CD14-positive monocyte (primary cell): ENCODE measurements at places on chromosomes 2 and 18.
A peak's percentile ranks its signal among the peaks of the same experiment; 100 is the strongest.

DNA sequence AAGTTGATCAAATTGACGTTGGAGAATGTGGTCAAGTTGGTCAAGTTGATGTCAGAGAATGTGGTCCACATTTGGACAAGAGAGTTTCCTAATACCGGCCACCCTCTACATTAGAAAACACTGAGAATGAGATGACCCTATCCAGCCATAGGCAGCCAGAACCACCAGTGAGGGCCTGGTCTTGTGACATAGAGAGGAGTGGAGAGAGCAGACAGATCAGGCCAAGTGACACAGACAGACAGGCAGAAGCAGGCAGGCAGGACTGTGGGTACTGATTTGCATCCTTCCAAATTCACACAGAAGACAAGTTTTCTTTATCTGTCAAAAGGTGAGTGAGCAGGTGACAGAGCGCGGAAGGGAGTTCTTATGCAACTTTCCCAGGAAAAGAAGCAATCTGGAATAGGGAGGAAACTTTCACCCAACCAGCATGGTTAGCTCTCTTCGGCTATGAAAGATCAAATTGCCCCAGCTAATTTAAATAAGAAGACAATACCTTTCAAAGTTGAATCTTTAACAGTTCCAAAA, 109.1 kb upstream of the PID1 start:
- no peak for DNase-seq

DNA sequence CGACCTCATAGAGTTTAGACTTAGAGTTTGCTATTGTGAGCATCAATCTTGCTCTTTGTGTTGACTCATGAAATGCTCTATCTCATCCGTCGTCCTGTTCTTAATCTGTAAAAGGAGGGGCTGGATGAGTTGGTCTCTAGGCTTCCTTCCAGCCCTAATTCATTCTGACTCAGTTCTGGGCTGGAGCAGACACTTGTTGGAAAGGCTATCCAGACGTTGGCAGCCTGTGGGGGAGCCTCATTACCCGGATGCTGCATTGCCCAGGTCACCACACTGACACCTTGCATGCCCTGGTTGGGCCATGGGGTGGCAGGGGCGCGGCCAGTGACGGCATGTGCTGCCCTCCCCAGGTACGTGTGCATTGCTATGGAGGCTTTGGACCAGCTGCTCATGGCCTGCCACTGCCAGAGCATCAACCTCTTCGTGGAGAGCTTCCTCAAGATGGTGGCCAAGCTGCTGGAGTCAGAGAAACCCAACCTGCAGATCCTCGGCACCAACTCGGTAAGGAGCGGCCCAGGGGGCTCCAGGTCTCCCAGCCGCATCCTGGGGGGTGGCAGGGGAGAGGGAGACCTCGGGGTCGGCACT, 61.5 kb downstream of the EFR3B start:
- DNase-seq: no peak

DNA sequence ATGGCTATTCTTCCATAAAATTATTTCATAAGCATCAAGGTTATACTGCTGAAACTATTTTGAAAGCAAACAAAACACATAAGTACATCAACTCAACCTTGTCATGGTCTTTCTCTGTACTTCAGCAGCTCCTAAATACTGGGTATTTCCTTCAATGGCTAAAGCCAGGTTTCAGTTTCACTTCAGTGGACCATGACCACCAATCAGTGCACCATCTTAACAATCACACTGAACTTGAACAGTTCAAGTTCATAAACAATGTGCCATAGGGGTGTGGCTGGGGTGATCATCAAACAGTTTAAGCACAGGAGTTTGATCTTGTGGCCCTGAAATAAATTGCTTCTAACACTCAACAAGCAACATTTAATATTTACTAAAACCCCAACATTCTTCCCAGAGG, 124.1 kb upstream of the FIGN start:
- no peak for DNase-seq

- no peak for DNase-seq
Measured at GRCh38 chr2:217735899-217736298, 266.9 kb downstream of the TNS1 start.

DNA sequence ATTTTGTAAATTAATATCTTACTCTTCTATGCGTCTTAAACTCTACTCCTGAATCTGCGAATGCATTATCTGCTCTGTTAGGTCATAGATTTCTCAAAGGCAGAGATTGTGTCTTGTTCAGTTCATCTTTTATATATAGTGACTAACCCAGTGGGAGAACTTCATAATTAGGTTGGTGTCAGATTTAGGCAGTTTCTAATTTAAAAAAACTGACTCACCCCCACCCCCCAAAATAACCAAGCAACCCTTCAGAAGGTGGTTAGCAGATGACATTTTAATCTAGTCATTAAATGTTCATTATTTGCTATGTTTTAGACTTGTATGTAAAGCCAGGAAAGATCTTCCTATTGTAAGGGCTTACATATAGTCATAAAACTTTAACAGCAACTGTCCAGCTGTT, 10.4 kb downstream of the SERPINB12 start:
- DNase-seq: no peak

- DNase-seq: no peak
Measured at GRCh38 chr2:232420463-232421188, 14.0 kb downstream of the ALPG start.

DNA sequence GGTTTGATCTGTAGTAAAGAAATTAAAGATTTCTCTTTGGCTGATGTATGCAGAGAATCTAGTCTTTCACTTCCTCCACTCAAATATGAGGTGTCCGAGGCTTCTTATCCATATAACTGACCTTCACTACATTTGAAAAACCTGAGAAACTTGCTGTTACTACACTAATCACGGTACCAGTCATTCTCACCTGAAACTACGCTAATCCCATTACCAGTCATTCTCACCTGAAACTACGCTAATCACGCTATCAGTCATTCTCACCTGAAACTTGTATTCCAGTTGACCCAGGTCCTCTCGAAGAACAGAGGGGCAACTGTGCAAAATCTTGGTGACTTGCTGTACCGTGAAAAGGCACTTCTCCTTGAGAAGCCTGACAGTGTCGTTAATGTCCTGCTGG, 5.1 kb downstream of the MTERF4 start:
- no peak for DNase-seq

- no peak for DNase-seq
Measured at GRCh38 chr18:54303408-54303807, 34.1 kb downstream of the POLI start.

GRCh38 chr2:41880561-41881243, 167.1 kb upstream of the PKDCC start:
- DNase-seq: no peak

GRCh38 chr2:79832511-79833234, 319.8 kb downstream of the CTNNA2 start:
- DNase-seq: no peak

- no peak for DNase-seq
Measured at GRCh38 chr2:47230418-47230817, 75.3 kb upstream of the STPG4 start.

DNA sequence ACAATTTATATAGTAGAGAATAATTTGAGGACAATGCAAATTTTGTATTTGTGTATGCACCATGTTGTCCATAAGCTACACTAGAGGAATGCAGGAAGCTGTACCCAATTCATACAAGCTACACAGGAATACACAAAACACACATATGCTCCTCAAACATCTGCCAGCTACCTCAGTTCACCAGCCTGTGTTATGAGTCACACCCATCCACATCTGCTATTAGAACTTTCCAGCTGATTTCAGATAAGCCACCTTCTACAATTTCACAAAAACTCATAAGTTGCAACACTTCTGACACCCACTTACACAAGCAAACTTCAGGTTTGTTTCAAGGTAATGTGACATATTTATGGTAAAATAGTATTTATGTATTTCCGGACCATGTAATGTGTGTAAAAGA, 438.9 kb downstream of the SATB2 start:
- DNase-seq: no peak

DNA sequence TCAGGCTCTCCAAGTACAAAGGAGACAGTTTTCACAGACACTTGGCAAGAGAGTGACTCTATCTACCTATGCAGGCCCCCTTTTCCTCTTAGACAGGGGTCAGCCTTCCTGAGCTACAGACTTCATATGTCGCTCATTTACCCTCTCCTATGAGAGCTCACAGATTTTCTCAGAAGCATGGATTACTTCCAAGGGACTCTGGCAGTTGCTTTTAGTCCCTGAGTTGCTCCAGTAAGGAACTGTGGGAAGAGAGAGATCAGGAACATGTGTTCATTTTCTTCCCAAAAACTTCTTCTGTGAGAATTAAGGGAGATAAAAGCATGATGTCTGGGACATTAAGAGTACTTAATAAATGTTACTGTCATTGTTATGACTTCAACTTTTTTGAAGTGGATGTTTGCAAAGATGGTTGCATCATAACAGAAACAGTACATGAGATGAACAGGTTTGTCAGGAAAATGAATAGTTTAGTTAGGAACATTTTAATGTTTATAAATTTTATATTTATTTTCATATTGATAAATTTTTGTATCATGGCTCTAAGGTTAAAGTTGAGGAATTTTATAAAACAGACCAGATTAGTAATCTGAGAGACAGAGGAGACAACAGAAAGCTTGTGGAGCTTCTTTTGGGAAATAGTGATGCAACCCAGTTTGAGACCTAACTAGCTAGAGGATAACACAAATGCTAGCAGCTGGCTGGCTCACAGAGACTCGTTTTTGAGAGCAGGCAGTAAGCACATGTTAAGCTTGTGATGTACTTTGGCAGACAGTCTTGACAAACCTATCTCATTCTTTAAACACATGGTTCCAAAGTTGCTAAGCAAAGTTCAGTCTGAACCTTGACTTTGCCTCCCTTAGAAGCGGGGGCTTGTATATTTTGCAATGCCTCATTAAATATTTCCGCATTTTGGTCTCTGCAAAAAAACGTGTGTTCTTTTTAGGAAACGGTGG, 21.7 kb upstream of the UGP2 start:
- peak; percentile 13 for DNase-seq

- no peak for DNase-seq
Measured at GRCh38 chr2:65275141-65275915, 47.7 kb downstream of the ACTR2 start.

DNA sequence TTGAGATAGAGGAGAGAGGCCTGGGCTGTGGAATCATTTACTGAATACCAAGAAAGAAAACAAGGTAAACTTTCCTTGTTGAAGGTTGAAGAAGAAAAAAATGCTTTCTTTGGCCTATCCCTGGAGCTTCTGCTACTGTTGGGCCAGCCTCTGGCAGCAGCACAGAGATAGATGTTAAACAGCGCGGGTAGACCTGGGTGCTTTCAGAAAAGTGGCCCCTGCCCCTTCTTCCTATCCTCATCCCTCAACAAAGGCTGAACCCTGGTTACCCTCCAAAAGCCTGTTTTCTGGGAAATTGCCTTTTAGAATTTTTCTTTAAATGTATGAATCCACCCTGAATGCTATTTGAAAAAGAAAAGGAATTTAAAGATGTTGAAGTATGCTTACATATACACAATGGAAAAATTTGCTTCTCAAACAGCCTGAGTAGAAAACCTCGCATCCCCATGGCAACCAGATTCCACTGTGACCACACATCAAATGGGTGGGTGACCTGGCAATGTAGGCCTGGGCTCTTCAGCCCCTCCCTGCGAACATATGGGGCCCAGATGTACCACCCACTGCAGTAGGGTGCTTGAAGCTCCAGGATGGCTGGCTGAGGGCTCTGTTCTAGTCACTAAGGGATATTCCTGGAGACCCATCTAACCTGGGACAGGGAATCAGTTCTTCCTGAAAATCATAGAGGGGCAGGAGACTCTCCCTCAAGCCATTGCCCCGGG, 23.4 kb upstream of the CHRNA1 start:
- DNase-seq: no peak

GRCh38 chr18:864872-865273, 39.8 kb upstream of the ADCYAP1 start:
- peak; percentile 40 for DNase-seq

- no peak for DNase-seq
Measured at GRCh38 chr2:147430408-147430807, 414.4 kb upstream of the ACVR2A start.

DNA sequence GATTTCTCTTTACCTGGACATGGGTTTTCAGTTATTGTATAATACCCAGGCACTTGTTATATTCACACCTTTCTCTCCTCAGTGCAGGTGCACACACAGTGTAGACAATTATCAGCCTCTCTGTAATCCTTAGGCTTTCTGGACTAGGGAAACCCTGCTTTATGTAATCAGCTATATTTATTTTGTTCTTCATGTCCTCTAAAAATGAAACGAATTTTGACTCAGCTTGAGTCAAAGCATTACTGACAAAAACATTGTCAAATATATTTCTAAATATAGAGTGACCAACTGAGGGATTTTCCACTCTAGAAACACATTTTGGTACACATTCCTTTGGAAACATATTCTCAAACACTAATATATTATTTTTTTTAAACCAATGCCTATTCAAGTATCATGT, 144.8 kb upstream of the GULP1 start:
- no peak for DNase-seq

DNA sequence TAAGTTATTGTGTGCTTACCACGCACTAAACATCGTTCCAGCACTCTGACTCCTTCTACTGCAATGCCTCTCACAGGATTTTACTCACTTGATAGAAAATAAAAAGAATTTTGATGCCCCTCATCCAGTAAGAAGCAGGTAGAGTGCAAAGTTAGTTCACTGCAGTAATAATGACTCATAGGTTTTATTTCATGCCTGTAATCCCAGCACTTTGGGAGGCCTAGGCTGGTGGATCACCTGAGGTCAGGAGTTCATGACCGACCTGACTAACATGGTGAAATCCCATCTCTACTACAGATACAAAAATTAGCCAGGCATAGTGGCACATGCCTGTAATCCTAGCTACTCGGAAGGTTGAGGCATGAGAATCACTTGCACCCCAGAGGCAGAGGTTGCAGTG, 190.6 kb downstream of the RAD51AP2 start:
- no peak for DNase-seq

- DNase-seq: no peak
Measured at GRCh38 chr2:241803387-241804325, 5.3 kb upstream of the NEU4 start.

GRCh38 chr2:33022989-33023727, 76.4 kb downstream of the LTBP1 start:
- no peak for DNase-seq

DNA sequence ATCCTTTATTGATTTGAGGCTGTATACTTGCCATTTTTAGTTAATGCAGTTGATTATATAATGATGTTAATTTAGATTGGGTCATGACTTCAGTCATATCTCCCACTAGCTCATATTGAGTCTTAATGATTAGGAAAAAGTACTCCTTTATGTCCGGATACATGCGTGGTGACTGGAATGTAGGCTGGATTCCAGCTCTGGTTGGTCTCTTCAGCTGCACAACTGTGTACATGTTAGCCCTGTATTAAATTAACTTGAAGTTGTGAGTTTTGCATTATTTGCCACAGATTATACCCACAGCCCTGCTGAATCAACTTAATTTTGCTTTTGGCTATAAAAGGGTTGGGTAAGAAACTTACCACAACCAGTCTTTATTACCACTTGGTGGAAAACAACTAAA, 22.5 kb downstream of the MOB4 start:
- no peak for DNase-seq

- peak; percentile 15 for DNase-seq
Measured at GRCh38 chr2:230575642-230576324, 136.9 kb upstream of the CAB39 start.

DNA sequence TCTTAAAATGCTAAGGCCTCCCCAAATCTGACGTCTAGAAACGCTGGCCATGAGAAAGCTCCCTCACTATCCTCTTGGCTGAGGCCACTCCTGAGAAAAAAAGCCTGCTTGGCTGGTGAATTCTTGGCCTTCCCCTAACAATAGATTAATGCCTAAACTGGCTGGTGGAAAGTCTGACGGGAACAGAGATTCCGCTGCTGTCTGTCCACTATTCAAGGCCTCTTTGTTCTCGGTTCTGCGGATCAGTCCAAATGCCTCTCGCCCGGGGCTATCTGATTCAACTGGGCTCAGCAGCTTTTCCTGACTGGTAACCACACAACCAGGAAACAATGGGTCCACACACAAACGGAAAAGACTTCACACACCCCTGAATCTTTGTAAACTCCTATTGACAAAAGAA, 27.2 kb downstream of the PXDN start:
- DNase-seq: no peak
